ENCODE measurements at places on chromosomes 1 and 21.

DNA sequence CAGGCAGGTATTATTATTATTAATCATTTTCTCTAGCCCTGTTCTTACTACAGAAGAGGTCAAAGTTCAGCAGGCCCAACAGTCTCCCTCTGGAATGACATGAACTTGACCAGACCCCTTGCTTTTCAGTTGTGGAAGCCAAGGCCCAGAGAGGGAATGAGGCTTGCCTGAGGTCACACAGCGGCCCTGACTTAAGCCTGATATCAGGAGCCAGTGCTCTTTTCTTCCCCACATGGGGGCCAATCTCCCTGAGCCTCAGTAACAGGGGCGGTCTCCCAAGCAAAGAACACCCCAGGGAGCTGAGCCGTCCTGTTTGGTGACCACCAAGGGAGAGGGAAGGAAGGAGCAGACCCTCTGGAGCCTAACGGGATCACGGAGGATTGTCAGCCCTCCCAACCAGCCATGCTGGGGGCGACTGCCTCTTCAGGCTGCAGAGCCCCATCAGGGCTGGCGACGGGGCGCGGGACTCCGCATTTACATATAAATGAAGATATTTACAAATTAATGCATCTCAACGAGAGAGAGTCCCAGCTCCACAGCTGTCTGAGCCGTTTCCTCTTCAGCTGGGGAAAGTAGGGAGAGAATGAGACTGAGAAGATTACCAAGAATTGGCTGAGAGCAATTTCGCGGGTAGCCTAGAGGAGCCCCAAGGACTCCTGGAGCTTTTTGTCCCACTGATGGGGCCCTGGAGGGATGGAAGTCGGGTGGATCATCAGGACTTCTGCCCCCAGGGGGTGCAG lies 186.1 kb upstream of the KLHDC7A start:
- no peak for DNase-seq

DNA sequence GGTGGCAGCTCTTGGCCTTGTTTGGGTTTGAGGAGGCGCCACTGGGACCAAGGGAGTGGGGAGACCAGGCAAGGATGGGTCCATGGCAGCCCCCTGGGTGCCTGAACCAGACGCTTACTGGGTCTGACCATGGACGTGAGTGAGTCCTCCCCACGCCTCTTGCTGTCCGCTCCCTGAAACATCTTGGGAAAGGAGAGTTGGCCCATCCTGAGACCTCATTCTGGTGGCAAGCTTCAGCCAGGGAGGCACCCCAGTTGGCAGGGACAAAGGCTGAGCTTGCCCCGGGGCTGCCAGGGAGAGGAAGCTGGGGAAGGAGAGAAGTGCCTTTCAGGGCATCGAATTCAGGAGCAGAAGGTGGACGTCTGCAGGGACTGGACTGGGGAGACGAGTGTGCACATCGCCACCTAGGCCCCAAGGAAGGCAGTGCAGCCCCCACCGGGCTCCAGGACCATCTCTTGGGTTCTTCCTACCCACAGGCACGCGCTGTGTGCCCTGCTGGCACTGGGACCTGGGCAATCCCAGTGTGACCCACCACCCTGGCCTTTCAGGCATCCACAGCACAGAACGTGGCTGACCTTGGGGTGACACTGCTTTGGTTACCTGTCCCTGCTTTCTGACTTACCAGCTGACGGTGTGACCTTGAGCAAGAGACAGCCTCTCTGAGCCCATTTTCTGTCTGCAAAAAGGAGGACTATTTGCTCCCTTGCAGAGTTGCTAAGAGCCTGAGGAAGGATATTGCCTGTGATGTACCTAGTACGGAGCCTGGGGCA lies 132.9 kb upstream of the WNT4 start:
- DNase-seq: peak; percentile 31

GRCh38 chr21:42734323-42734971 lies 81.0 kb downstream of the PDE9A start:
- no peak for DNase-seq

DNA sequence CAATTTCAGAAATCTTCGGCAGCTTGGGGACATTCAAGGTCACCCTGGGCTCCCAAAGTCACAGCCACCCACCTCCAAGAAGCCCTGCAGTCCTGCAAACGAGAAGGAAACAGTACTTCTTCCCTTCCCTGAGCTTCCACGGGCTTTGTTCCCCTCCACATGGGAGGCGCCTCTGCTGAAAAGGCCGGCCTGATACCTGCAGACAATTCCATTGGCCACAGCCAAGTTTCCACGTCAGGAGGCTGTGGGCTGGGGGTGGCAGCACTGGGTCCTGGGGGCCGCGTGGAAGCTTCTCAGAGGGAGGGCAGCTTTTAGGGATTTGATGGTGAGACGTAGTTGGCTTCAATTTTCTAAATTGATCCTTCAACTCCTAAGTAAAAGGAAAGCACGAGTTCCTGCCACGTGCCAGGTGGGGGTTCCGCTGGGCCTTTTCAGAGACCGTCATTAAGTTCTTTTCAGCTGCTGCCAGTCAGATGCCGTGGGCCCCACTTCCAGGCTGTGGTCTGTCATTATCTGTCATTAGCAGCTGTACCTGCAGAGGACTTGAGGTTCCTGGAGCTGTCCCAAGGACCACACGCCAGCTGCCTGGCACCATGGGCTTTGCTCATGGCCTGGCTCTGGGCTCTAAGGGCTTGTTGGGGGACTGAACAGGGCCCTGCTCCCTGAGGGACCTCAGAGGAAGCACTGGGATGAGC lies 98.7 kb downstream of the CRYAA start:
- no peak for DNase-seq

DNA sequence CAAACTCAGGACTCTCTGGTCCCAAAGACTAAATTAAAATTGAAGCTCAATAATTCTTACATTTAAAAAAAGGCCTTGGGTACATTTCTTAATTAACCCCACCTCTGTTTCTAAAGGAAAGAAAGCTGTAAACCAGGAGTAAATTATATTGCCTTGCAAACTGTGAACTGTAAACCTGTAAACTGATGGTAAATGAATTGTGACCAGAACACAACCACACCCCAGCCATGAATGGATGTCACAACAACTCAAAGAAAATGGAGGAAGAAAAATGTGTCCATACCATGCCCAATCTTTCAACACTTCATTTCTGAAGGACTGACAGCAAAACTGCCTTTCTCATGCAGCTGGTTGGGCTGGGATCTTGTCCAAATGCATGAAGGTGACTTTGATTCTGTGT lies 171.3 kb upstream of the C1orf87 start:
- DNase-seq: no peak

- no peak for DNase-seq
Measured at GRCh38 chr1:111602974-111603373, 16.6 kb upstream of the RAP1A start.

GRCh38 chr1:109799445-109799844 lies 35.7 kb upstream of the EPS8L3 start:
- DNase-seq: no peak

DNA sequence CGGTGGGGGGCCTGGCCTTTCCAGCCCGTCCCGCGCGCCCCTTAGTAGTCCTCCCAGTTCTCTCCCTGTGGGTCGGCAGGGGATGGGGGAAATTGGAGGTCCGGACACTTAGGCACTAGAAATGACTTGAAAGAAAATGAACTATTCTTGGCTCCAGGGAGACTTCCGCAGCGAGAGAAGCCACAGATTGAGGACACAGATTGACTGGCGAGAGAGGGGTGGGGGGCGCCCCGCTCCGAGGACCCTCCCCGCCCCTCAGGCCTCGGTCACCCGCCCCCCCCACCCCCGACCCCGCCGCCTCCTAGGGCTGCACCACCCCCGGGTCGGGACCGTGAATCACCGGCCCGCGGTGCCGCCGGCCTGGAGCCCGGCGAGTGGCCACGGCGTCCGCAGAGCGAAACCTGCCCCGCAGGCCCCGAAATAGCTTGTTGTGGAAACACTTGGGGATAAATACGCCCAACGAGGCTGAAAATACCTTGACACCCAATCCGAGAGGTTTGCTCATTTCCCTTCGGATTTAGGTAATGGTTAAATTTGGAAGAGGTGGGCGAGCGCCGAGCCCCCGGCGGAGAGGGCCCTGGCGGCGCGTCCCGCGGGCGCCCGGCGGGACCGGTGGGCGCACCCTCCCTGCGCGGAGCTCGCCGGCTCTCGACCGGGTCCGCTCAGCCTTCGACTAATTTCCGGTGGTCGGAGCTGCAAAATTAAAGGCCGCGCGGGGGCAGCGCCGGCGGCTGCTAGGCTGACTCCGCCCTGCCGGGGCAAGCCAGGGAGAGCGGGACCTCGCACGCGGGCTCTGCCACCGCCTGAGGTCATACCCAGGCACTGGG lies at the start of gene GFI1:
Gene GFI1 (minus strand): TSS at position 675 of the 827 bp plus-strand sequence. CDS start 3,438 bp downstream, outside the sequence.
- DNase-seq: no peak

DNA sequence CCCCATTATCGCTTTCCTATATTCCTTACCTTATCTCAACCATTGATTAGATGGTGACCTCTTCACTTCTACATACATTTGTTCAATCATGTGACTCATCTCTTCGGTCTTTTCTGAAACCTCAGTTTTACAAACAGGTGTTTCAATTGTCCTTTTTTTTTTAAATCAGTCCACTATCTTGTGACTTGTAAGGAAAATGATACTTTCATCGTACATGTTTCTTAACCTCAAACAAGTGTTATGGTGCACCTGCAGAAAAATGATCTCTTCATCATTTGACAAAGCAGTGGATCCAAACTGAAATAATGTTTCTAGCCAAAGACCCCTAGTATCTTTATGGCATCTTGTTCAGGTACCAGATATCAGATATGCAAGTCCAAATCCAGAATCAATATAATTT lies 1157.2 kb downstream of the MRPL39 start:
- DNase-seq: no peak

- no peak for DNase-seq
Measured at GRCh38 chr1:227889863-227890405, 57.8 kb downstream of the WNT9A start.

DNA sequence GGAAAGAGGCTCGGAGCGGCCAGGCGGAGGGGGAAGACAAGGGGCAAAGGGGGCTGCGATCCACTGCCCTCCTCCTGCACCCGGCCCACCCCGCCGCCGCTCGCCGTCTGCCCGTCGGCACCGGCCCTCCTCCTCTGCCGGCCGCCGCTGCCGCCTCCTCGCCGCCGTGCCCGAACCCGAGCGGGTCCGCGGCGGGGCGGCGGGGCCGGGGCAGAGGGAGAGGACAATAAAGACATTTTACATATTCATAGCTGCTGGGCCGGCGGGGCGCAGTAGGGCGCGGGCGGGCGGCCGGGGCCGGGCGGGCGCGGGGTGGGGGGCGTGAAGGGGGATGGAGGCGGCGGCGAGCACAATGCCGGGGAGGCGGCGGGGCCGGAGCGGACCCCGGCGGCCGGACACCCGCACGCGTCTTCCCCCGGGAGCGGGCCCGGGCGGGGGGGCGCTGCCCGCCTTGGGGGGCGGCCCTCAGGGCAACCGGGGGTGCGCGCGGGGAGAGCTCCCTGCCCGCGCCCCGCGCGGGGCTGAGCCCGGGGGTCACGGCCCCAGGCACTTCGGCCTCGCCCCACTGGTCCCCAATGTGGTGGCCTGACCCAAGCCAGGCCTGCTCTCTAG lies 546 bp downstream of the POU2F1 start:
- no peak for DNase-seq

GRCh38 chr1:187943606-187944403 lies 1115.1 kb downstream of the PLA2G4A start:
- no peak for DNase-seq

- DNase-seq: no peak
Measured at GRCh38 chr1:228546541-228547463, 59.6 kb downstream of the RNF187 start.

GRCh38 chr1:47507144-47507543 lies 69.3 kb downstream of the FOXD2 start:
- no peak for DNase-seq

DNA sequence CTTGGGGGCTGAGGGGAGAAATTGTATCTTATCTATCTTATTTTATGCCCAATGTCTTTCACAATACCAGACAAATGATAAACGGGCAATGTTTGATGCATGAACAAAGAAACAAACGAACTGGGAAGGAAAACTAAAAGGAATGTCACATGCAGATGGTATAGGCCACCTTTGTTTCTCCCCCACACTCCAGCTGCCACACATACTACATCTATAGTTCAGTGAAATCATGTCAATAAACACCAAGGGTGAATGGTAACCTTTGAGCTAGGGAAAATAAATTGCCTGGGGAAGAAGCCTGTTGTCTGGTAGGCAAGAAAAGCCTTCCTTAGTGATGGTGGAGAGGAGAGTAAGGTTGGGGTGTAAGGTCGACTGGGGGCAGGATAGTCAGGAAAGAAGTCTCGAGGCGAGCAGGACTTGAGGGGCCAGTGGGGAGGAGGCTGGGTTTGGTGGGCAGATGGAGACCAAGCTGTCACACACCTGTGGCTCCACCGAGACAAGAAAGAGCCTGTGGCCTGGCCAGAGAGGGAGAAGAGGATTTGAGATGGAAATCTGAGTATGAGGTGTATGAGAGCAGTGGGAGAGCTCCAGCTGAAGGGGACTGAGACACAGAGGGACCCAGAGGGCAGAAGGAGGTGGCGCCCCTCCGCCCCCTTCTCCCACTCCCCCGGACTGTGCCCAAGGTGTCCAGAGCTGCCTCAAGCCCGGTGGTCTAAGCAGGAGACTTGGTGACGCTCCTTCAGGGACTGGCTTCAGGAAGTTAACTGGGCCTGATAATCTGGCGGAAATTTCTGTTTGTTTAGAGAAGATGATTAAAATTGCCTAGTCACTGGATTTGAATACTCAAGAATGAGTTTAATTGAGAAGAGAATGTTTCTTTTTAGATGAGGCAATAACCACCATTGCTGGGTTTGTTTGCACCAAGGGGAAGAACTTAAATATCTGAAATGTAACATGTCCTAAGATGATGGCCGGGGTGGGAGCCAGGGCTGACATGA lies 37.3 kb downstream of the ATF3 start:
- DNase-seq: no peak

GRCh38 chr1:115313182-115313581 lies 24.9 kb downstream of the NGF start:
- DNase-seq: no peak

DNA sequence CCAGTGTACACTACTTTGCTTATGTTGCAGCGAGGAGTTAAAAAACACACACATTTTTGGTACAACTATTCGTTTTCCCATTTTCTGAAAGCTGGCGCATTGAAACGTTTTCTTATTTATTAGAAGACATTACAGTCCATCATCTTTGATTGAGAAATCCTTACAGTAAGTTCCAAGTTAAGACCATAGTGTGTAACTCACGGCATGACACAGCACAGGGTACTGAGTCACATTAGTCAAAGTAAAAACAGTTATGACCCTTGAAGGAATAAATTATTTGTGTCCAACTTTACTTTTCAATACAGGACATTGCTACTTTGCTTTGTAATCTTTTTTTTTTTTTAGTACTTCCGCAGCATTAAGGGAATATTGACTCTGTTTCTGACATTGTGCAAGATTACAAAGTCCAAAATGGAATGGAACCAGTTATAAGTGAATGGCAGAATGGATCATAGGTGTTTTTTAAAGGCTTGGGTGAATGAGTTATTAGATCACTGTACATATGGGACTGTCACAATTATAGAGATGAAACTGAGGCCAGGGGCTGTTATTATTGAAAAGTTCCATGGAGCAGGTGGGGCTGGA lies 11.7 kb downstream of the PTGFRN start:
- no peak for DNase-seq

GRCh38 chr1:30028939-30029338 lies 694.4 kb downstream of the MATN1 start:
- no peak for DNase-seq

DNA sequence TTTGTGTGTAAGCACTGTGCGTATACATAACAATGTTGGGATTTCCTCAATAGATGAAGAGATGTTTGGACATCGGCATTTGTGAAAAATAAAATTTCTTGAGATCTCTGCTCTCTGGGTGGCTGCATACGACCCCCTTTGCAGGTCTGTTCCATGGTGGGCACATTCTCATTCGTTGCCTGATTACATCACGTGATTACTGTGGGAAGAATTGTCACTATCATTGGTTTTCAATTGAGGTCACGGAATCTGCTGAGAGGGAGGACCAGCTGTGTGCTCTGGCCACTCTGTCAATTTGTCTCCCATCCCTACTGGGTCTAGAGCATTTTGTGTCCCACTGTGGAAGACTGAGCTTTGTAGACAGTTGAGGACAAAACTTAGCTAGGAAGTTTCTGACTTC lies 81.8 kb downstream of the DISC1 start:
- DNase-seq: no peak

Data from foreskin melanocyte (primary cell).